ENCODE measurements at places on chromosomes 5 and 9.

- no peak for DNase-seq
Observed at GRCh38 chr9:97768746-97769145, 71.6 kb upstream of the XPA start.

GRCh38 chr5:53779541-53779981 lies 219.1 kb downstream of the NDUFS4 start:
- DNase-seq = no peak

GRCh38 chr5:34051374-34051980 lies 8.5 kb upstream of the C1QTNF3 start:
- no peak for DNase-seq

GRCh38 chr9:116112236-116112635 lies 41.4 kb upstream of the PAPPA start:
- no peak for DNase-seq

- no peak for DNase-seq
Observed at GRCh38 chr9:96660692-96661248, 5.7 kb upstream of the PRXL2C start.

GRCh38 chr5:66967102-66967501 lies 229.5 kb downstream of the CD180 start:
- DNase-seq = no peak

DNA sequence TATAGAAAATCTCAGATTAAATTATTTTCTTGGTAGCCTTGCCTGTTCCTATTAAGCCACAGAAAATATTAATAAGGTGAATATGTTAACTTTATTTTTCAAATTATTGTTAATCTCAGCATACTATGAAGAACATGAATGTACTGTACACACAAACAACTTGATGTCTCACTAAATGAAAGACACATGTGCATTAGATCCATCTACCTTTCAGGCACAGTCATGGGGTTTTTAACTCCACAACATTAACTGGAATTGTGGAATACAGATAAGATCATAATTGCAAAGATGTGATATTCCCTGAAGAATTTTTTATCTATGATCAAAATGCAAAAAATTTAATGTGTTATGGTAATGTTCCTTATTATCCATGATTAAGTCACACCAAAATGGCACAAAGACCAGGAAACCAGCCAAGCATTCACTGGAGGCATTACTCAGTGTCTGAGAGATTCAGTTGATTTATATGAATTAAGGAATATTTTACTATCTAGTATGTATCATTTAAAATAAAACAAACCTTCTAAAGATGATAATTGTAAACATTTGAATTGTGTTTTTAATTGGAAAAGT lies 150.0 kb upstream of the VCAN start:
- no peak for DNase-seq

- DNase-seq = no peak
Observed at GRCh38 chr9:1171546-1171945, 121.4 kb downstream of the DMRT2 start.

- DNase-seq = no peak
Observed at GRCh38 chr5:1643651-1644392, 120.1 kb upstream of the LPCAT1 start.

DNA sequence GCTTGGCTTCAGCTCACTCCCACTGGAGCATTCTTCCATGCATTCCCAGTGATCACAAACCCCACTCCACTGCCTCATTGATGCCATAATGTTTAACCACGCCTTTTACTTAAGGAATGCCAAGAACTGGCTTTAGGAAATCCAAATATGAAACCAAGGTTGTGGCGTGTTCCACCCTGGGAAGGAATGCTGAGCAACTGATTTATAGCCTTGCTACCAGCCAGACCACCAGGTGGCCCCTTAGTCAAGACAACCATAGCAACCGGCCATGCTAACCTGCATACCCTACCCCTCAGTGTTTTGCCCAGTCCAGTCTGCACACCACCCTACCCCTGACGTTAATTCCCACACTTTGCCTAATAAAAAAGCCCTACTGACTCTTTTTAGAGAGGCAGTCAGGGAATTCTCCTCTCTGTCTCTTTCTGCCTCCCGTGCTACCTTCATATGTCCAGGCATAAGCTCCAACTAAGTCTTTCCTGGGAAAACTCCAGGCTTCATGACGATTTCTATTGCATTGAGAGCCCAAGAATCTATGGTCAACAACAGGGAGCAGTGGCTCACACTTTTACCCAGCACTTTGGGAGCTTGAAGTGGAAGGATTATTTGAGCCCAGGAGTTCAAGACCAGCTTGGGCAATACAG lies 27.0 kb upstream of the PRRC2B start:
- no peak for DNase-seq

DNA sequence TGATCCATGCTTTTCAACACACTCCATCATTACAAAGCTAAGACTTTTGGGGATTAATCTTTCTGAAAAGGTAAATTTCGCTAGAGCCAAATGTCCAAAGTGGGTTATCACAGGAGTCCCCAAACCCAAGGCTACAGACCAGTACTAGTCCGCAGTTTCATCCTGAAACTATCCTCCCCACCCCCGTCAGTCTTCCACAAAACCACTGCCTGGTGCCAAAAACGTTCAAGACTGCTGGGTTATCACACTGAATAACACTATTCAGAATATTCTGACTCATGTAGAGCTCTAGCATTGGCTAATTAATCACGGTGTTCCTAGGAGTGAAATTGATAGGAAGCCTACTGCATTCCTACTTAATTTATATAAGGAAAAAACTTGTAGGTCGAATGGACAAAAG lies 24.7 kb downstream of the ERP44 start:
- no peak for DNase-seq

GRCh38 chr5:119328753-119329602 lies 26.8 kb upstream of the TNFAIP8 start:
- DNase-seq = peak; percentile 51

GRCh38 chr5:90473396-90474234 lies 956 bp downstream of the MBLAC2 start:
- DNase-seq = peak; percentile 7

DNA sequence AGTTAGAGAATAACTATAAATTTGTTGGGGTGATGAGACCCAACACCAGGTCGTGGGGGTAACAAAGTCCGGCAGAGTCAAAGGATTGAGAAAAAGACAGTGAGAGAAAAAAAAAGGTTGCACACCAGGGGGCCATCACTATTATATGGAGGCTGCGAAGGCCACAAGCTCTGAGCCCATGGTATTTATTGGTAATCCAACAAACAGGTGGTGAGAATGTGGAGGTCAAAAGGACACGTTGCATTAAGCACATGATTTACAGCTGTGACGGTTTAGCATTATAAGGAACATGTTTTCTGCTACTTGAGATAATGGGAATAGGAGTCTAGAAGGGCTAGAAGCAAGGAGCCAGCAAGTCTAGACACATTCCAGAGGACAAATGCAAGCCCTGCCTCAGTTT lies 2202.2 kb upstream of the C9orf72 start:
- no peak for DNase-seq

DNA sequence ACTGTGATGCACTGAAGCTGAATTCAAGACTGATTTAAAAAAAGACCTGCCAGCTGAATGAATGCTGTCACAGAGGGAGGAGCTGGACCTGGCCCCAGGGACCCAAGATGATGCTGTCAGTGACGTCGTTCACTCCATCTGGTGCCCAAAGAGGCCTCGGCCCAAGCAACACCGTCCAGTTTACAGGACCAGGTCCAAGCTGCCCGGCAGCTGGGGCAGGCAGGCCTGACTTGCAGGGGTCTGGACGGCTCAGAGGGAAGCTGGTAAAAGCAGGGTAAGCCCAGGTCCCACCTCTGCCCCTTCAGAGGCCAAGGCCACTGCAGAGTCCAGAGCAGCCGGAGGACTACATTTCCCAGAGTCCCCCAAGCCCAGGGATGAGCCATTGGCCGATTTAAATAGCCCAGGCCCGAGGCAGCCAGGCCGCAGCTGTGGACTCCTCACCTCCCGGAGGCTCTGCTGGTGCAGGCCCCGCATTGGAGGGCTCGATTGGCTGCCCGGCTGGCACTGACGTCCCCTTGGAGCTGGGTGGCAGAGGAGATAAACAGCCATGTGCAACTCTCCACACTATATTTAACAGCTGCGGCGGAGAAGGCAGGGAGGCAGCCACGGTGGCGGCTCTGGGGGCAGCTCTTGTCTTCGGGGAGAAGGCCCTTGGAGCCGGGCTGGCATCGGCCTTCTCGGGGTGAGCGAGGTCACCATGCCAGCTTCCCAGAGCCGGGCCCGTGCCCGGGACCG lies at the start of gene PLPP7:
Gene PLPP7 (plus strand): TSS at position 423 of the 735 bp plus-strand sequence. CDS start 275 bp downstream, at position 698.
- DNase-seq = no peak

DNA sequence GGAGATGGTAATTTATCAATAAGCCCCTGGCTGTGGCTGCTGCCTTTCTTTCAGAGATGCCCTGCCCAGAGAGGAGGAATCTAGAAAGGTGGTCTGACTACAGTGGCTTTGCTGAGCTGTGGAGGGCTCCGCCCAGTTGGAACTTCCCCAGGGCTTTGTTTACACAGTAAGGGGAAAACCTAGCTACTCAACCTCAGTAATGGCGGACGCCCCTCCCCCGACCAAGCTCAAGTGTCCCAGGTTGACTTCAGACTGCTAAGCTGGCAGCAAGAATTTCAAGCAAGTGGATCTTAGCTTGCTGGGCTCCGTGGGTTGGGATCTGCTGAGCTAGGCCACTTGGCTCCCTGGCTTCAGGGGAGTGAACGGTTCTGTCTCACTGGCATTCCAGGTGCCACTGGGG lies 865.4 kb upstream of the ACO1 start:
- DNase-seq = no peak

DNA sequence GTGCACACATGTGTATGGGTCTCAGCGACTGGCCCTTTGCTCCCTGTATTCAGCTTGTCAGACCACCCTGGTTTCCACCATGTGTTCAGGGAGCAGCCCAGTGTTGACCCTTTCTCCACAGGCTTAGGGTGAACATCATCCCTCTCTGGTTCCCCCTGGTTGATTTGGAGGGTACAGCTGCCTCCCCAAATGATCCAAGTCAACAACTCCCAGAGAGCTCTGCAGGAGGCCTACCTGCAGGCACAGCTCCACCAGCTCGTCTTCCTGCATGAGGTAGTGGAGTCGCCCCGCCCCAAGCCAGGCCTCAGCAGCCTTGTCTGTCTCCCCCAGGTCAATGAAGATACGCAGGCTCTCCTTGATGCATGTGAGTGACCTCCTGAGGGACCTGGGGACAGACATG lies 50.5 kb downstream of the SH3TC2 start:
- no peak for DNase-seq

DNA sequence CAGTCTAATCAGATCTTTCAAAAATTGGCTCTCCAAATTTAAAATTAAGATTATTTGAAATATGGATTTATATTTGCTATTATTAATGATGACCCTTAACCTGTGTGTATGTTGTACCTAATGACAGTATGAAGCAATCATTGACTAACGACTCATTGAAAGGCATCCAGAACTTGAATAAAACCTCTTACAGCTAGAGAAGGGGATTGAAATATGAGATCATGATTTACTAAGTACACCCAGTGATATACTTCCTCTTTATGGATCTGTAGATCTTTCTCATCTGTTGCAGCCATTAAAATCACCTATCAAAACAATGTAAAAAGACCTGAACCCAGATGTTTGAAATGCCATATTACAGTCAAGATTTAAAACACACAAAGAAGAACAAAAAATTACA lies 126.5 kb downstream of the RPS23 start:
- DNase-seq = no peak
